ENCODE measurements at places on chromosomes 11 and 22.

DNA sequence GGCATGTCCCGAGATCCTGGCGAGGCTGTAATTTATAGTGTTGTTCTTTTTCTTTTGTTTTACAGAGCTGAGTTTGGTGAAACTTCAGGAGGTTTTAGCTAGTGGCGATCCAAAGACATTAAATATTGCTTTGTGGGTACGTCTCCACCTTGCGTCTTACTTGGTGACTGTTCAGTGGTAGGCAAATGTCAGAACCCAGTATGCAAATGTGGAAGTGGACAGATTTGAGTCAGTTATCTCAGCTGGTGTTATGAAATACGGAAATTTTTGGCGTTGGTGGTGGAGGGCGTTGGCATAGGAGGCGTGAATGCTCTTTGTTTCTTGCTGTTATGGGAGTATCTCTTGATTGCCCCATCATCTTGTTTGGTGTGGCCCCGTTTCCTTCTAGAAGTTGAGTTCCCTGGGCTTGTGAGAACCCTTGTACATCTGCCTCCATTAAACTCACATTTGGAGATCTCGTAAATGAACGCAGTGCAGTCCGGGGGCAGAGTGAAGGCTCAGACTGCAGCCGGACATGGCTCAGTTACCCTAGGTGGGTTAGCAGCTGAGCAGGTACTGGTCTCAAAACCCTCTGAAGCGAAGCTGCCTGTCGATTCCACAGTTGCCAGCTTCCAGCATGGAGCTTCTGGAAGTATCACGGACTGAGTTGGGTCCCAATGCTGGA, 39.9 kb downstream of the PTPRJ start:
- DNase-seq: no peak

DNA sequence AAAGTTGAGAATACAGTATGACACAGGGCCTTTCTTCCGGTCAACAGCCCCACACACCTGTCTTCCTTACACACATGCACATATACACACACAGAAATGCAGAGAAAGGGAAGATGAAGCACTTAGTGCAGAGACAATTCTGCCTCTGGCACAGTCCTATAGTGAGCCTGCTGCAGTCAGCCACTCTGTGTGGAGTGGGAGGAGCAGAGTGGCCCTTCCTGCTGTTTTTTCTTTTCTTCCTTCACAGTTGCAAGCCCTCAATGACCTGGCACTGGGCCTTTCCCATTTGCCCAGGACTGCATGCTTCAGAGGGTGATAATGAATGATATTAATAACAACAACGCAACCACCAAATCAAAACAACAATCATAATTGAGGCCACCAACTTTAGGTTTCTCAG, 527.0 kb upstream of the B3GAT1 start:
- no peak for DNase-seq

DNA sequence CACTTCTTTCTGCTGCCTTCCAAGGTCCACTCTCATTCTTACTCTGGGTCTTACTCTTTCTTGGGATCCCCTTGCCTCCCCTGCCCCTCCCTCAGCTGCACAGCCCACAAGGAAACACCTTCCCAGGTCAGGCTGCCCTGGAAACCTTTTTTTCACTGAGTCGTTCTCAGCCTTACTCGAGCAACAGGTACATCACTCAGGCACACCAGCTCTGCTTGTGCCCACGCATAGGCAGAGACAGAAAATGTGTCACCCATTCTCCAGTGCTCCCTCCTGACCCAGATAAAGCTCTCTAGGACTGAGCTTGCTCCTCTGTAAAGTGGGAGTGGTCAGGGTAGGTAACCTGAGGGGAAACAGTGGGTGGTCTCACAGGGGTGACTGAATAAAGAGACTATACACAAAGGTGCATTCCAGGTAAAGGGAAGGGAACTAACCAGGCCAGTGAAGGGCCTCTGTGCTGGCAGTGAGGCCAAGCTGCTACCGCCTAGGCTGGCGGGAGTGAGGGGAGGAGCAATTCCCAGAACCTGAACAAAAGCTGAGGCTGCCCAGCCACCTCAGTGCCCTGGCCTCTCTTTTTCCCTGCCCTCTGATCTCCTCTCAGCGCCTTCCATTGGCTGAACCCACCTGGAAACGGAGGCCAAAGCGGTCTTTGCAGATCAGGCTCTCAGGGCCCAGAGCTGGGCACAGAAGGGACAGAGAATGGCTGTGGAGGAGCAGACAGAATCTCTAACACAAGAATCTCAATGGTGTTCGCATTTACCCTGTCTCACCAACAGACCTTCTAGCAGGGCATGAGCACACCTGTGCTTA, 15.9 kb downstream of the PRG3 start:
- DNase-seq: no peak

GRCh38 chr11:44351006-44351660, 41.2 kb upstream of the ALX4 start:
- no peak for DNase-seq

DNA sequence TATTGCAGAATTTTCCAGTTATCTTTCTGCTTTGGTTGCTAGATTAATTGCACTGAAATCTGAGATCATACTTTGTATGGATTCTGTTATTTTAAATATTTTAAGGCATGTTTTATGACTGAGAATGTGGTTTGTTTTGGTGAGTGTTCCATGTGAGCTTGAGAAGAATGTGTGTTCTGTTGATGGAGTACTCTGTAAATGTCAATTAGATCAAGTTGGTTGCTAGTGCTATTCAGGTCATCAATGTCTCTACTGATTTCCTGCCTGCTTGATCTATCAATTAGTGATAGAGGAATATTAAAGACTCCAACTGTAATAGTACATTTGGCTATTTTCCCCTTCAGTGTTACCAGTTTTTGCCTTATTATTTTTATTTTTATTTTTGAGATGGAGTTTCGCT, 64.3 kb upstream of the SHANK2 start:
- DNase-seq: no peak

DNA sequence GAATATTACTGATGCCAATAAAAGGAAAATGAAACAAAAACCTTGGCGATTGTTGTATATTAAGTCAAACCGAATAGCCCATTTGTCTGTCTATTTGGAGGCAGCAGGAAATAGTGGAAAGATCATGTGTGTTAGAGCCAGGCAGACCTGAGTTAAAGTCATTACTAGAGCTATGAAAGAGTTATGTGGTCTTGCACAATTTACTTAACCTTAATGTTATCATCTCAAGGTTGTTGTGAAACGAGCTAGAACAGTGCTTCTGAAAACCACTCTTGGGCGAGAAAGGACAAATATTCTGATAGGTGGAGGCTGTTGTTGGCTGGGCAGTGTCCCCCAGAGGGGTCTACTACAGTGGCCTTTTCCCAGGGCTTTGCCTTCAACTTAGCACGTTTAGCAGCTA, 60.0 kb upstream of the NUP160 start:
- DNase-seq: no peak

GRCh38 chr11:8772571-8773519, 90.3 kb downstream of the RPL27A start:
- no peak for DNase-seq

DNA sequence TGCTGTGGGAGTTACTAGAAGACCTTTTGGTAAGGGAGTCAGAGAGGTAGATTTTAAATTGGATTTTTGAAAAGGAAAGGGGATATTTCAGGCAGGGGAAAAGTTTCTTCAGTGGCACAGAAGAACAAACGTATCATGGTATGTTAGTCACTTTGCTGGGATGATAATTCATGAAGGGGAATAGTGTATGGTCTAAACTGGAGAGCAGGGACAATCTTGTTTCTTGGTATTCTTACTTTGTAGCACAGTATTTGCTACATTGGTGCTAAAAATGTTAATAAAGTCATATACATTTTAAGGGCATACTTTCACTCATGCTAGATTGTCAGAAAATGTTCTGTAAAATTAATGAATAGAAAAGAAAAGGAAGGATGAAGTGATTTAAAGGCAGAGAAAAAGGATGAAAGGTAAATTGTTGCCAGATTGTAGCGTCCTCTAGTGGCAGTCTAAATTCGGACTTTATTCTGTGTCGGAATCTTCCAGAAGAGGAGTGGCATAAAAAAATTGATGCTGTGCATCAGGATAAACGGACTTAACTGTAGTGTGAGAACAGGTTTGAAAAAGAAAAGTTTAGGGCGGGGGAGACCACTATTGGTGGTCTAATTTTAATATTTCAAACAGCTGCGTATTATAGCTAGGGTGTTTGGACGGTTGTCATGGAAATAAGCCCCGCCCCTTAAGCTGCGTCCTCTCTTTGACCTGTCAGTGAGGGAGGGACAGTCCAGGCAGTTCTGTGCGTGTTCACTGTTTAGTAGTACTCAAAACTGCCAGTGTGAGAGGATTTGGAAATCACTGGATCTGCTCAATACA, at the start of gene BCO2:
Gene BCO2, plus strand, starts transcription at position 724 of the 810 bp plus-strand sequence. CDS start 90 bp downstream, outside the sequence.
- peak; percentile 18 for DNase-seq

DNA sequence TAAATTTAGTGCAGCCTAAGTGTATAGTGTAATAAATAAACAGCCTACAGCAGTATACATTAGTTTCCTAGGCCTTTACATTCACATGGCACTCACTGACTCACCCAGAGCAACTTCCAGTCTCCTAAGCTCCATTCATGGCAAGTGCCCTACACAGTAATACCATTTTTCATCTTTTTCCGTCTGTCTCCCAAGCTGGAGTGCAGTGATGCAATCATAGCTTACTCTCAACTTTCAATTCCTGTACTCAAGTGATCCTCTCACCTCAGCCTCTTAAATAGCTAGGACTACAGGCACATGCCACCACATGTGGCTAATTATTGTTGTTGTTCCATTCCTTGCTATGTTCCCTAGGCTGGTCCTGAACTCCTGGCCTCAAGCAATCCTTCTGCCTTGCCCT, 54.4 kb downstream of the FCHSD2 start:
- DNase-seq: no peak

GRCh38 chr11:11968511-11969280, 39.7 kb downstream of the DKK3 start:
- DNase-seq: no peak

DNA sequence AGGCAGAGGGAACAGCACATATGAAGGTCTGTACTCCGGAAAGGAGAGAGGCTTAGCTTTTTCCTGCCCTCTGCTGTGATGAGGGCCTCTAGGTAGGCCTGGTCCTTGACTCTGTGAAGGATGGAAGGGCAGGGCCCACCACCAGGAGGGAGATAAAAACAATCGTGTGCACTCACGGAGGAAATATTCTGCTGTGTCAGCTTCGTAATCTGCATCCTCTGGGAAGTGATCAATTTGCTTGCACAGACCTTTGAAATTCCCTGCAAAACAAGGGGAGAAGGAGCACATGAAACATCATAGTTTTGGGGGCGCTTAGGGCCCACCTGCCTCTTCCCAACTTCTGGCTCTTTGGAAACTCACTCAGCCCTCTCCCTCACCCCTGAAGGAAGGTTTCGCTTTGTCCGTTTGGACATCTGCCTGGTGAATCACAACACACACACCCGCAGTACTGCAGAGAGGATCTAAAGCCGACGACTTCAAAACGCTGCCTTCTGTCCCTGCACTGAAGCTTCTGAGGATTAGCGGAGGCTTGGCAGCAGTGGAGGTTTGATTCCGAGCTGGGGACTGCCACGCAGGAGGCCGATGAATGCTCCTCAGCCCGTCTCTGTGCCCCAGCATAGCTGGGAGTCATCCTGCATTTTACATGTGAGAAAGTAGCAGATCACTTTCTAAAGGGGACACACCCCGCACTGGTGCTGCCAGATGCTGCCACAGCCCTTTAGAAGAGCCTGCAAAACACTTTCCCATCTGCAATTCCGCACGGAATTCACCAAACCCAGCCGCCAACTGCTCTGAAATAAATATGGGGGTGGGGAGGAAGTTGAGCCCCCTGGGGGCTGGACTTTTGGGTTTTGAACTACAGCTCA, 58.6 kb upstream of the EIF3D start:
- DNase-seq: no peak

DNA sequence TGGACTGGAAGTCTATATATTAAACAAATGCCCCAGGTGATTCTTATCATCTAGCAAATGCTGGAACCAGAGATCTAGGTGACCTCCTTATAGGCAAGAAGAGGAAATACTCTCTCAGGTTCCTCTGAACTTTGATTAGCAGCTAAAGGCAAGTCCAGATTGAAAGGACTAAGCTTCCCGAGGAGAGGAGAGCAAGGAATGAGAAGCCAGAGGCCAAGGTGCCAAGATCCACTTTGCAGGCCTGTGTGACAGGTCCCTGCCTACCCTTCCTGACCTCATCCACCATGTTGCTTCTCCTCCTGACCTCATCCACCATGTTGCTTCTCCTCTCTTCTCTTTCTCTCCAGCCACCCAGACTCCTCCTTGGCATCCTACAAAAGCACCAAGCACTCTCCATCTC, 173.2 kb downstream of the LARGE1 start:
- DNase-seq: no peak

GRCh38 chr11:4118107-4118506, 23.5 kb downstream of the RRM1 start:
- no peak for DNase-seq

DNA sequence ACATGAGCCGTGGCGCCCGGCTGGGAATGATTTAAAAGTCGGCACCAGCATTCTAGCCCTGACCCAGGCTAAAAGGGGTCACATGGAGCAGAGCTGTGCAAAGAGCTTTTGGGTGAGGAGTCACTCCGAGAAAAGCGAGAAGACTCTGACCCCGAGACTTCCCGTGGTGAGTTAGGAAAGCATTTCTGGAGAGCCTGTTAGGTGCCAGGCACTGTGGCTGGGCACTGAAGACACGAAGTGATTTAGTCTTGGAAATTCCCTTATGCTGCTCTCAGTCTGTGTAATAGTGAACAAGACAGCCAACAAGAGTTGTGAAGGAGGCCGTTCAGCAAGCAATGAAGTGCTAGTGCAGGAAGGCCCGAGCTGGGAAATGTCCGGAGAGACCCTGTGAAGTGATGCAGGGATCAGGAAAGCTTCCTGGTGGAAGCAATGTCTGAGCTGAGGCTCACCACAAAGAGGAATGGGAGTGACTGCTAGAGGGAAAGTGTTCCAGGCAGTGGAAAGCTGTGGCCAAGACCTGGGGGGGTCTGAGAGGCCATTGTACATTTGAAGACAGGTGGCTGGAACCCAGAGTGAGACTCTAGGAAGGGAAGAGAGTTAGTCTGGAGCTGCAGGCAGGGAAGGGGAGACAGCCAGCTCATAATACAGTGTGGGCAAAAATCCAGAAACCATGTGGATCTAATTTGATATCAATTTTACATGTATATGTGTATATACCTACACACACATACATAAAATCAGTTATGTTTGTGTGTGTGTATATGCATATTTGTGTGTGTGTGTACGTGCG, 31.6 kb downstream of the MARK2 start:
- no peak for DNase-seq

- DNase-seq: no peak
Measured at GRCh38 chr11:117604336-117604995, 192.6 kb downstream of the DSCAML1 start.

- DNase-seq: no peak
Measured at GRCh38 chr22:26827611-26828010, 170.2 kb downstream of the MIAT start.

DNA sequence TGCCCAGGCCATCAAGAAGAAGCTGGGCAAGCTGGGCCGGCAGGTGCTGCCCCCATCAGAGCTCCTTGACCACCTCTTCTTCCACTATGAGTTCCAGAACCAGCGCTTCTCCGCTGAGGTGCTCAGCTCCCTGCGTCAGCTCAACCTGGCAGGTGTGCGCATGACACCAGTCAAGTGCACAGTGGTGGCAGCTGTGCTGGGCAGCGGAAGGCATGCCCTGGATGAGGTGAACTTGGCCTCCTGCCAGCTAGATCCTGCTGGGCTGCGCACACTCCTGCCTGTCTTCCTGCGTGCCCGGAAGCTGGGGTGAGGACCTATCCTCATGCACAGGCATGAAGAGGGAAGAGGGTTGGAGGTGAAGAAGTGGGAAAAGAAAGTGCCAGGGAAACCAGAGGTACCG, 5.3 kb upstream of the NHERF4 start:
- no peak for DNase-seq
